Activated naive CD4-positive, alpha-beta T cell treated with anti-CD3 and anti-CD28 coated beads for 36 hours (primary cell): ENCODE measurements at places on chromosomes 3 and 15. TPM values are rescaled to one million over a fixed set of nuclear protein-coding genes. Genes with fewer than 3 reads are reported as not detected.

DNA sequence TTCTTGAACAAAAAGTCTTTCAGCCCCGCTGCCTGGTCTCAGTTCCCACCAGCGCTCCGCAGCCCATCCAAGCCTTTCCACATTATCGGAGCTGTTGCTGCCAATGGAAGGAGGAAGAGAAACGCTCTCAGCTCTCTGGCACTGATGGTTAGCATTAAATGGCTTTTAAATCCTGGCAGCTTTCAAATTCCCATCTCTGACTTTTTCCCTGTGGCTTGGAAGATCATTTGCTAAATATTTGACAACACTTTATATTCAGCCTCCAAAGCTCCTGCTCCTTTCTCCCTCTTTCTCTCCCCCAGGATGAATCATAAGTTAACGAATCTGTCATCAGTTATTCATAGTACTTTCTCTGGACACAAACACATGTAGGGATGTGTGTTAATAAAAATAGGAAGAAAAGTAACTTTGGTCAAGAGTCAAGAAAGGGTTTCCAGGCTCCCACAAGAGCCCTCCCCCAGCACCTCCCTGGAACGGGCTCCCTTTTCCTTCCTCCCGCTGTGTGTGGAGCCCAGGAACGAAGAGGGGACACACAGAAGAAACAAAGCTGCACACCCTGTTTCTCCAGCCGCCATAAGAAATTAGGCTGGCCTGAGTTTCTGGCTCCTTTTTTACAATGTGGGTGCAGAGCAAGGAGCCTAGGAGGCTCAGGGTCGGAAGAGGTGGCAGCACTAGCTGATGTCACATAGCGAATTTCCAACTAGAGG, 47.6 kb upstream of the TSEN2 start:
- DNase-seq: no peak

GRCh38 chr15:95208988-95209387, 977.6 kb downstream of the MCTP2 start:
- DNase-seq: no peak

GRCh38 chr3:57872606-57873005, 116.5 kb downstream of the SLMAP start:
- no peak for DNase-seq

DNA sequence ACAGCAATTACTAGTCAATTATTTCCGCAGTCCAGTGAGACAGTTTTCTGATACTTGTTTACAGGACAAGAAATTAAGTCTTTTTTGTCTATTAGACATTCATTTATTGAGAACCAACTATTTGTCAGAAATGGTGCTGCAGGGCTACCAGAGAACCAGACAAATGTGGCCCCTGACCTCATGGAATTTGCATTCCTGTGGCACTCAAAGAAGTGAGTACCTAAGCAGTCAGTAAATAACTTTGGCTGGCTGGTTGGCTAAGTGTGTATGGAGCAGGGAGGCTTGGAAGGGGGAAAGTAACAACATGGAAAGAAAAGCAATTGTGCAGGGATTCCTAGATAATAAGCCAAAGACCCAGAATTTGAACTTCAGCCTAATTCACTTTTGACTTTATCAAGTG, 837.0 kb upstream of the CFAP20DC start:
- DNase-seq: no peak

GRCh38 chr3:57036952-57037351, 23.5 kb upstream of the SPATA12 start:
- no peak for DNase-seq

- DNase-seq: no peak
Observed at GRCh38 chr3:124300416-124300815, 308.5 kb upstream of the ROPN1 start.

DNA sequence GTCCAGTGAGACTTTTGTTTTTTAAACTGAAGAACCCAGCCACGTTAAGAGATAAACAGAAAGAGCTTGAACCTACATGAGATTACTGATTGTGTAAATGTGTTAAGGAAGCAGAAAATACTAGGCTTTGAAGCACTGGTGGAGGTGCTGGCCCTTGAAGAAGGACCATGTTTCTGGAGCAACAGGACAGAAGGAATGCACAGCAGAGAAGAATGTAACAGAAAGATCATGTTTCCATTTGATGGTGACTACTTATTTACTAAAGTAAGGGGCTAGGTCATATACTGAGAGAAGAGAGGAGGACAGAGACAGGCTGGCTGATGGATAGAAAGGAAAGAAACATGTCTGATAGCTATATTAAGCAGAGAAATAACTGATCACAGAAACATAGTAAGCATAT, 88.8 kb downstream of the CLASP2 start:
- DNase-seq: no peak

DNA sequence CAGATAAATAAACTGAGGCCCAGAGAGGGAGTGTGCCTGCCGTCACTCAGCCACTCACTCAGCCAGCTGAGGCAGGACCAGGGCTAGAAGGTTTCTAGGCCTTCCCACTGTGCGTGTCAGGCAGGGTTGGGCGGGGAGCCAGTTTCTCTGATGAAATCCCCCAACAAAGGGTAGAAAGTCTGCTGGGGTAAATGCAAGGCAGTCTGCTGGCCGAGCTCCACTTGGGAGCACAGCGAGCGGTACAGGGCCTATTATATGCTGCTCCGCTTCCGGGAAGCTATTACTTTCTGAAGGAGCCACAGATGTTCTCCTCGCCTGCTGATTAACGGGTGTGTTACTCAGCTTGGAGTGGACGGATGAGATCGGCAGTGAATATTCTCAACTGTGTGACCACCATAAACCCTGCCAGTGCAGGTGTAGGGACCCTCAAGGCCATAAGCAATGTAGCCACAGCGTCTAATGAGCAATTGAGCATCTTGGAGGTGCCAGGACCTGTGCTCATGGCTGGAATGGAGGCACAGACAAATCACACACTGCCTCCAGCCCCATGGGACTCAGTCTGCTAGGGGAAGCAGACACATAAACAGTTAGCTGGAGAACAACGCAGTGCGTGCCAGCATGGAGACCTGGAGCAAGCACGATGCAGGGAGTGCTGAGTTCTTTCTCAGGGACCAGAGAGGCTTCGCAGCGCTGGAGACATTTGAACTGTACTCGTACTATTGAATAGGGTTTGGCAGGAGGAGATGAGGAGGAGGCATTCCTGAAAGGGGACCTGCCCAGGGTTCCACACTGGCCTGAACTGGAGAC, 42.1 kb downstream of the CORO2B start:
- no peak for DNase-seq

DNA sequence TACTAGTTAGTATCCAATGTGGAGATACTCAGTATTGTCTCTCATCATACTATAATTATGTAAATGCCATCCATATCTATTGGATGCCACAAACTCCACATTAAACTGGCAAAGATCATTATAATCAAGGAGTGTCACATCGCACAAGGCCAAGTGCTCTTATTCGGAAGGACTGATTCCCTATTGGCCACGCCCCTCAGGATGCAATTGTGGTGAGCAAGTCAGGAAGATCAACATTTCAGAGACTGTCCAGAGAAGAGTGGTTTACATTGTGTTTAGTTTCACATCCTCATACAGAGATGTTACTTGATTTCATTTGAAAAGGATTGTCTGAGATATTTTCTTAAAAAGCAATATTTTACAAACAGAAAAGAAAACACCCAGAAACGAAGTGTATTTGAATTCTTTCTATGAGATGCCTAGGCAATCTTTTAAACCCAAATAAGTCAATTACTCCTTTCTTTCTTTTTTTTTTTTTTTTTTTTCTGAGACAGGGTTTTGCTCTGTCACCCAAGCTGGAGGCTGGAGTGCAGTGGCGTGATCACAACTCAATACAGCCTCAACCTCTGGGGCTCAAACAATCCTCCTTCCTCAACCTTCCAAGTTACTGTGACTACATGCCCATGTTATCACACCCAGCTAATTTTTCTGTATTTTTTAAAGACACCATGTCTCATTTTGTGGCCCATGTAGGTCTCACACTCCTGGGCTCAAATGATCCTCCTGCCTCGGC, 369.1 kb downstream of the RBMS3 start:
- no peak for DNase-seq

SUSD5 gene
- not detected for total RNA-seq

GOLGA6L10 gene
- total RNA-seq: 0.96 TPM

CORO2B gene
- not detected for total RNA-seq

EFCAB12 gene
- total RNA-seq: 0.81 TPM

KLHL18 gene
- 21.6 TPM for total RNA-seq
